Fibroblast of villous mesenchyme (primary cell): ENCODE measurements at places on chromosomes 16 and 17.

DNA sequence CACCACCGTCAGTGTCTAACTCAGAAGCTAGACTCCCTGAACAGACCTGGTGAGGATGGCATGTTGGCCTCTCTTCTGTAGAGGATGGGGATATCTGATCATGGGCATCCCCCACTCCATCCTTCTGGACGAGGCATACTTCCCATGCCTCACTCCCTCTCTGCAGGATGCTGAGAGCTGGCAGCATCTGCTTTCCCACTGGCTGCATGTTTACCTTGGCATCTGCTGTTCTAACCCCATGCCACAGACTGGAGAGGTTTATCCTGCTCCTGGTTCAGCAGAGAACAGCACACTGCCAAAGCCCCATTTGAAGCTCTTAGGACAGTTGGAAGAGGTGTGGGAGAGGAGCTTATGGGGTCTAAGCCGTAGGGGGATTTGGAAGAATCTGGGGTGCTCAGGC is 46.0 kb downstream of the YPEL2 start:
- DNase-seq = no peak

DNA sequence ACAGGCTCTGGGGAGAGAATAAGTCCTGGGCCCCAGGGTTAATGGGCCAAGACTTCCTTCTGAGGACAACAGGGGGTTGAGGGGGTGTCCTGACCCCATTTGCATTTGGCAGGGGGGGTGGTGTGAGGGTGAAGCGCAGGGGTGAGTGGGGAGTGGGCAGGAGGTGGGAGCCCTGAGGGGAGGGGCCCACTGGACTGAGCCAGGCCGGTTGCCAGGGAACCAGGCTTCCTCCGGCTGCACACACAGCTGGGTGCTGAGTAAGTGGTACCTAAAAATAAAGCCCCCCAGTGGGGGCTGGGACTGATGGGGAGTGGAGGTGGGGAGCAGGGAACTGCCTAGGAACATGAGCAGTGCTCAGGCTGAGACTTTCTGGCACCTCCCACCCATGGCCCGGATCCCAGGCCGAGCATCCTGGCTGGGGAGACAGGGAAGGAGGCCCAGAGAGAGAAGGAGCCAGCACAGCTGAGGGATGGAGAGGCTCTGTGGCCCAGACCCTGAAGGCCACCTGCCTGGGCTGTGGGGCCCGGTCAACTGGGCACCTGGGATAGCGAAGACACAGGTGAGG is 7.5 kb upstream of the RASD1 start:
- DNase-seq = no peak

GRCh38 chr17:72039490-72039889 is 81.3 kb upstream of the SOX9 start:
- DNase-seq = no peak

- no peak for DNase-seq
Measured at GRCh38 chr16:558298-559020, 1.7 kb upstream of the PRR35 start.
